ENCODE measurements at places on chromosomes 6 and 20.
A peak's percentile ranks its signal among the peaks of the same experiment; 100 is the strongest.

DNA sequence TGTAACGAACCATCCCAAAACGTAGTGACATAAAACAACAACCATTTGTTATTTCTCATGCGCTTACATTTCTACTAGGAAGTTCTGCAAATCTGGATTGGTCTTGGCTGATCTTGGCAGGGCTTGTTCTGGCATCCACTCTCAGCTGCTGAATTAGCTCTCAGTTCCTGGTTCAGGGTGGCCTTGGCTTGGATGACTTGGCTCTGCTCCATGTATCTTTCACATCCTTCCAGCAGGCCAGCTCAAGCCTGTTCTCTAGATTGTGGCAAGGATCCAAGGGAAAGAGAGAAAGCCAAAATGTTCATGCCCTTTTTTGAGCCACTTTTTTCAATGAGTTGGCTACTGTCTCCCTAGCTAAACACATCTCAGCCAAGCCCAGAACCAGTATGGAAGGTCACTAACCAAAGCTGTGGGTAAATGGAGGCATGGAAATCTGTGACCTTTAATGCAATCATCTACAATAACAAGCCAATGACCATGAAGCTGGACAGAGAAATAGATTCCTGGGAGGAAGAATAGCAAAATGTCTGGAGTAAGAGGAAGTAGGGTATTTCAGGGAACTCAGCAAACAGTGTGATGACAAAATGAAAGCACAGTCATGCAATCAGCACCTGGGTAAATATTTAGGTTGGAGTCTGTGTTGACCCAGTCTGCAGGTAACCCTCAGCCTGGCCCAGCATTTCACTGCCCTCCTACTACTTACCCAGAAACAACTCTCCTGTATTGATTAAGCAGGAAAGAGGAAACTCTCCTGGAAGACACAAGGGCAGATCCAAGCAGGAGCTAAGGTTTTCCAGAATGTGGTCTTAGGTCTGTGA is 32.7 kb upstream of the SNAP25 start:
- no peak for DNase-seq

- DNase-seq = no peak
Observed at GRCh38 chr20:38892091-38892981, 33.9 kb upstream of the FAM83D start.

DNA sequence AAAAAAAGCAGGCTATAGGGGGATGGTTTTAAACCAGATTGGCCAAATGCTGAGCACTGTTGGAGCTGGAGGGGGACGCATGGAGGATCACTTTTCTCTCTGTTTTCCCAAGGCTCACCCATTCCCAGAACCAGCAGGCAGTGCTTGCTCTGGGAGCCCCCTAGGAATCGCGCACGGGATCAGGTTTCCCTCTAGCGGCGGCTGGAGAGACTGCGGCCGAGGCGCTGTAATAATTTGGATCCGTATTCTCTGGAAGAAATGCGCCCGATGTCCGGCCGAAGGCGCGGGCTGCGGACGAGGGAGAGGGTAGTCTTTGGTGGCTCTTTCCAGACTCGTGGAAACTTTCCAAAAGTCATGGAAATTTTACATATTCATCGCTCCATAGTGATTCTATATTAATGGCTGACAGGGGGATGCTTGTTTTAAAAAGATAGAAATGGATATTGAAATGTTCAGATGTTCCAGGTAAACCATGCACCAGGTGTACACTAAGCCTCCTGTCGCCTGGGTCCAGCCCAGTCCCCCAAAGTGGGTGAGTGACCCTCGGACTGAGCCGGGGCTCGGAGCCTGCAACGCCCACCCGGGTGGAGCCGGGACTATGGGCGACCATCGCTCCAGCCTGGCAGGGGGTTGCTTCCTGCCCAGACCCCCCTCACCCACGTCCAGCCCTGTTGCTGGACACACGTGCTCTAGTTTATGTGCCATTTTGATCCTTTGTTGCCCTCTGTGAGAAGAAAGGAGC is 78.7 kb upstream of the PHACTR3 start:
- no peak for DNase-seq

DNA sequence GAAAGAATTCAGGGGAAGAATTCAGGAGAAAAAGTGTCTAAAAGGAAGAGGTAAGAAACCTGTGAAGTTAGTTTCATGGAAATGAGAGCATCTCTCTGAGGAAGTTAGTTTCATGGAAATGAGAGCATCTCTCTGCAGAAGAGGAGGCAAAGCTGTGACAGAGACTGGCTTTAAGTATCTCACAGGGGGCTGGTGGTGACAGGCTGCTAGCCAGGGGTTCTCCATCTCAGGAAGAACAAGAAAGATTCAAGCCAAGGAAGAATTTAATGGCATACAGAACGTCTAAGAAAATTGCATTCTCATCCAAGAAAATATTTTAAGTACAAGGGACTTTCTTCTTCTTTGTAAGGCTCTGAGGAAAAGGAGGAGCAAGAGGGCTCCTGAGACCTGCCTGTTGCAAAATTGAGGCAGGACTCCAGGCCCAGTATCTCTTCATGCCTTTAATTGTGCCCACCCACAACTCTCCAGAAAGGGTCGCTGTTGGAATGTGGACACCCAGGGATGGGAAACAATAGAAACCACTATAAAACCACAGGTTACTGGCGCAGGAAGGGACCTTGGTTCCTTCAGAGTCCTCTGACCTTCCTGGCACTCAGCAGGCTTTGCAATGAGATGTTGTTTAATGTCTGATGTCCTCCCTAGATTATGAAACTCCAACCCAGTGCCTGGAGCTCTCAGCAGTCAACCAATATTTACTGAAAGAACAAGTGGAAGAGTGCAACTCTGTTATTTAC is 136.8 kb downstream of the FNDC1 start:
- no peak for DNase-seq

- DNase-seq = no peak
Observed at GRCh38 chr6:42269553-42269952, 51.9 kb upstream of the MRPS10 start.

DNA sequence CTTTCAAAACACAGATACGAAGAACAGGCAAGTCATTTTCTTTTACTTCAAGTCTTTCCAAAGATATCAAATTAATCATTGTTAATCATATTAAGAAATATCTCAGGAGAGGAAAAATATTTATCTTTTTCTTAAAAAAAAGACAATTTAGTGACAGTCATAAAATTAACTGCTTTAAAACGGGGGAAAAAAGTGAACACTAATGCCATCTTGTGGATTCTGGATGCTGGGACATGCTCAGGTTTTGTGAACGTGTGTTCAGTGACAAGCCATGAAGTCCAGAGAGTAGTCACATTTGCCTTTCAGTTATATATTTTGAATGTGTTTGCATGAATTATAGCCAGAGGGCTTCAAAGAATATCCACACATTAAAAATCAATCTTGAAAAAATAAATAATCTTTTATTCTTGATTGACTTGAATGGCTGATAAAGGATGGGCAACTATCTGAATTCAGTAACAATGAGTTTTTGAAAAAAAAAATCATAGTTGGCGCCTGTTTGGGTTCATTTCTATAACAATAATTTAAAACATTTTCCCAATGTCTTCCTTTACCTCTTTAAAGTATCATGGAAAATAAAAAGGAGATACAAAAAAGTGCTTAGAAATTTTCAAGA is 74.7 kb upstream of the NOX3 start:
- peak; percentile 20 for DNase-seq

GRCh38 chr20:21262812-21263211 is 40.3 kb upstream of the XRN2 start:
- no peak for DNase-seq
